MCF 10A (cell line): ENCODE measurements at places on chromosomes 12 and 14.

GRCh38 chr12:52884526-52885293 is 20.2 kb downstream of the KRT8 start:
- H3K27ac ChIP-seq = no peak overlapping the region
- no peaks in the 10 kb centered on the region for H3K27me3 ChIP-seq
- H3K36me3 ChIP-seq = no peaks in the 10 kb centered on the region
- H3K4me3 ChIP-seq = no peak overlapping the region
- peaks cover 4% of the 10 kb centered on the region for H3K4me1 ChIP-seq

DNA sequence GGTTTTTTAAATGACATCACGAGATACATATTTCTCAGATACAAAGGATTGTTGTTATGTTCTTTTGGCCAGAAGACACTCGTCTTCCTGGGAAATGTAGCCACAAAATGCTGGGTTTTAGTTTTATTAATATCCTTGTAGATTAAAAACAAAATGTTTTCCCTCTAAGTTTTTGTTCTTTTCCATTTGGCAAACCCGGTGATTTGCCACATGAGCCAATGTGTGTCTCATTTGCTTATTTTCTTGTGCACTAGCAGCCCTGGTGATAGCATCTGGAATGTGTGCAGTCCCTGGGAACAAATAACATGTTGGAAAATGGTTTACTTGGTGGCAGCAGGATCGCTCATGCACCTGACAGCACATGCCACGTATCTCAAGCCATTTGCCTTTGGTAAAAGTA is 61.0 kb downstream of the HMGA2 start:
- peaks cover 43% of the 10 kb centered on the region for H3K4me1 ChIP-seq
- peak overlapping the region; percentile 59 for H3K27ac ChIP-seq
- peaks cover 49% of the 10 kb centered on the region for H3K36me3 ChIP-seq
- H3K27me3 ChIP-seq = no peaks in the 10 kb centered on the region
- DNase-seq = no peak

- peaks cover 6% of the 10 kb centered on the region for H3K4me1 ChIP-seq
- H3K27ac ChIP-seq = no peak overlapping the region
- no peak overlapping the region for H3K4me3 ChIP-seq
These were observed 4.6 kb upstream of the POU6F1 start for GRCh38 chr12:51222461-51222860.

- no peak overlapping the region for H3K27ac ChIP-seq
- peaks cover 32% of the 10 kb centered on the region for H3K27me3 ChIP-seq
- peaks cover 11% of the 10 kb centered on the region for H3K4me1 ChIP-seq
- DNase-seq = no peak
- H3K36me3 ChIP-seq = no peaks in the 10 kb centered on the region
These were observed 43.1 kb downstream of the DNAH10 start for GRCh38 chr12:123805173-123805572.

GRCh38 chr12:130044991-130045621 is 117.2 kb upstream of the FZD10 start:
- no peaks in the 10 kb centered on the region for H3K36me3 ChIP-seq
- H3K27ac ChIP-seq = no peak overlapping the region
- H3K4me3 ChIP-seq = no peak overlapping the region

DNA sequence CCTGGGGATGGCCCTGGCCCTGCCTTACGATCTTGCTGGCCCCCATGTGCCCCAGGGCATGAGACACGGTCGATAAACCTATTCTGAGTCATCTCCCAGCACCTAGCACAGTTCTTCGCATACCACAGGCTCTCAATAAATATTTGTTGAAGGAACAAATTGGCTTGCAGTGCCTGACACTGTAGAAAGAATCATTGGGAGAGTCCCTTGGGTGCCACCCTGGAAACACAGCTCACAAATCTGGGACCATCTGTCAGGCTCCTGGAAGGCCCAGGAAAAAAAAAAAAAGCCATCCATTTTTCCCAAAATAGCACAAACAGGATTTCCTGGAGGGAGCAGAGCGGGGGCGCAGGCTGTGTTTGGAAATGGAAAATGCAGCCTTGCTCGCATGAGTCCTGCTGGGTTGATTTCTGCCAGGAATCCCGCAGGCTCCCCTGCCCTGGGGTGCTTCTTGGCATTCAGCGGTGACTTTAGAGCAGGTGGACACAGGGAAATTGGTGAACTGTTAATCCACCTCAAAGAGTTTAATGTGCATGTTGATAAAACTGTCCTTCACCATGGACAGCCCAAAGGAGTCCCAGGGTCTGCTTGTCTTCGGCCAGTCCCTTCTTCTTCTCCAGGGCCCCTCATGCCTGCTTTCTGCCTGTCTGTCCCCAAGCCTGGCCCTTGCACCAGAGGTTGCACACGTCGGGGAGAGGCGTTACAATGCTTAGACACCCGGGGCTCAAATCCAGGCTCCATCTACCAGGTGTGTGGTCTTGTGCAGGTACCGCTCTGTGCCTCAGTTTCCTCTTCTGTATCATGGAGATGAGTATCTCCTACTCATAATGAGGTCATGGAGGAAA is 106.1 kb upstream of the RFLNA start:
- H3K4me1 ChIP-seq = no peaks in the 10 kb centered on the region
- H3K36me3 ChIP-seq = peaks cover 6% of the 10 kb centered on the region
- no peak overlapping the region for H3K4me3 ChIP-seq
- DNase-seq = no peak

DNA sequence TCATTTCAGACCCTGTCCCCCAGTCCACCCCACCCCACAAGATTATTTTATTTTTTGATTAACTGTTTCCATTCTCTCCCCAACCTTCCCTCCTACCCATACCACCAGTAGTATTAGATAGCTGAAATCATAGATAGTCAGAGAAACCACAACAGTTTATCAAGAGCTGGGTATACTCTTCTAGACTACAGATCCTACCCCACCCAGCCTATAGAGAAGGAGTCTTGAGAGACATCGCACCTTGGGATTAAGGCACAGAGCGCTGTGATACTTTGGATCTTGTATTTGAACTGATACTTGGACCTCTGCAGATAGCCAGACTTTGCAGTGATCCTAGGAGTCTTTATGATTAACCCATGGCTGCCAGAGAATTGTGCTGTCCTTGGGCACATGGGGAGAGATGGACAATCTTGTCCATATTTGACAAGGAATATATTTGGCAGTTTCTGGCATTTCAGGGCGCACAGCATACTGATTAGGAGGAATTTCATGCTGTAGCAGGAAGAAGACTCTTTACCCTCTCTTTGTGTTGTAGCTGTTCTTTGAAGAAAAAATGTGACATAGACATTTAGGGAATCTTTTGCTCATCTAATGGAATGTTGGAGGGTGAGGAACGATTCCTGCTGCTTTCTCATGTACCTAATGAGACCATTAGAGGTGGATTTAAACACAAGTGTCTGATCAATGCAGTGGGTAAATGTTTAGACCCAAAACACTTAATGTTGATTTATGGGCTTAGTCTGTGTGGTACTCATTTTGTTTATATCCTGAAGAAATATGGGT is 982 bp downstream of the RBMS2 start:
- peaks cover 39% of the 10 kb centered on the region for H3K4me1 ChIP-seq
- peak overlapping the region; percentile 74 for H3K4me3 ChIP-seq
- H3K36me3 ChIP-seq = no peaks in the 10 kb centered on the region
- DNase-seq = peak; percentile 48

GRCh38 chr14:26729851-26730250 is 132.0 kb upstream of the NOVA1 start:
- no peak for DNase-seq
- H3K27me3 ChIP-seq = no peaks in the 10 kb centered on the region
- no peak overlapping the region for H3K27ac ChIP-seq
- no peaks in the 10 kb centered on the region for H3K4me1 ChIP-seq

GRCh38 chr14:28785096-28785952 is 18.7 kb downstream of the FOXG1 start:
- no peak for DNase-seq
- H3K27ac ChIP-seq = no peak overlapping the region
- H3K4me3 ChIP-seq = no peak overlapping the region
- H3K36me3 ChIP-seq = no peaks in the 10 kb centered on the region
- H3K27me3 ChIP-seq = peaks cover 100% of the 10 kb centered on the region

GRCh38 chr14:68779761-68780323 is 13.0 kb downstream of the ZFP36L1 start:
- H3K27me3 ChIP-seq = no peaks in the 10 kb centered on the region
- DNase-seq = peak; percentile 72
- no peak overlapping the region for H3K4me3 ChIP-seq
- peaks cover 33% of the 10 kb centered on the region for H3K4me1 ChIP-seq

GRCh38 chr14:96095058-96095457 is 55.9 kb downstream of the C14orf132 start:
- H3K27ac ChIP-seq = no peak overlapping the region
- no peak overlapping the region for H3K4me3 ChIP-seq
- peaks cover 10% of the 10 kb centered on the region for H3K4me1 ChIP-seq
- H3K27me3 ChIP-seq = no peaks in the 10 kb centered on the region
- no peak for DNase-seq

- no peak overlapping the region for H3K4me3 ChIP-seq
- H3K27me3 ChIP-seq = peaks cover 4% of the 10 kb centered on the region
These were observed 9.5 kb upstream of the NYNRIN start for GRCh38 chr14:24389226-24389848.

DNA sequence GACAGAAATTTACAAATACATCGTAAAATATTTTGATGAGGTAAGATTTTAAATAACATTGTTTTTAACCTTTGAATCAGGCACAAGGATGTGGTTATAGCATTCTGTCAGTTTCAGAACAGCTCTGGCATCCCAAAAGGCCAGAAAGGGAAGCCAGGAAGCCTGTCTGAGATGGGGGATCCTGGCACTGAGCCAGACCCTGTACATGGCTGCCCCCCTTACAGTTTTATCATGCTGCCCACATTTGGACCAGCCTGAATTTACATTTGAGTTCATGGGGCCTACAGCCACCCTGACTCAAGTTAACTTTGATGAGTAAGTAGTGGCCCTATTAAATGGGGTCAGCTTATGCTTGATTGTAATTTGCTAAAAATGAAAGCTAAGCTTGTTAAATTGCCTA is 155.6 kb downstream of the PLXNC1 start:
- no peak overlapping the region for H3K4me3 ChIP-seq
- H3K27me3 ChIP-seq = no peaks in the 10 kb centered on the region
- H3K27ac ChIP-seq = no peak overlapping the region
- DNase-seq = no peak

GRCh38 chr12:48285751-48286650 is 64.7 kb downstream of the ZNF641 start:
- DNase-seq = no peak
- H3K27ac ChIP-seq = no peak overlapping the region
- no peak overlapping the region for H3K4me3 ChIP-seq

DNA sequence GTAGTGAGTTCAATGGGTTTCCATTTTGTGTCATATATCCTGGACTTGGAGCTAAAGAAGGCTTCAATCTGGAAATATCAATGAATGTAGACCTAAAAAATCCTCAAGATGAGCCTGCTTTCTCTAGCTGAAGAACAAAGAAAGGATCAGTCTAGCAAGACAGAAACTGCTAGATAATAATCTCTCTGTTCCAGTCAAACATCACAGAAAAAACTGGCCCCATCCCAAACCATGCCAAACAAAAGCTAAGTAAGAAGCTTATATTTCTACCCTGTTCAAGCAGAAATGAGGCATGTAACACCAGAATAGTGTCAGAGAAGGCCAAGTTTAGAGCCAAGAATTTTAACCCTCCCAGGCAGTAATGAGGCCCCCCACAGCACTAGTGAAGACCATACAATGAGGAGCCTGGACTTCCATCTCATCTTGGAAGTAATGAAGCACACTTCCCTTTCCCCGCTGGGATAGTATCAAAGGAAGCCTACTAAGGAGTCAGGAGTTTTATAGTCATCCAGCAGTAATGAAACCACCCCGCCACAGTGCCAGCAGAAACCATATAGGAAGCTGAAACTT is 95.8 kb downstream of the NELL2 start:
- H3K4me3 ChIP-seq = no peak overlapping the region
- H3K27me3 ChIP-seq = peaks cover 62% of the 10 kb centered on the region
- no peak for DNase-seq
- no peaks in the 10 kb centered on the region for H3K4me1 ChIP-seq
- H3K27ac ChIP-seq = no peak overlapping the region
- H3K36me3 ChIP-seq = no peaks in the 10 kb centered on the region

GRCh38 chr12:68788554-68789143 is 19.3 kb upstream of the MDM2 start:
- no peak for DNase-seq
- H3K27me3 ChIP-seq = no peaks in the 10 kb centered on the region
- peak overlapping the region; percentile 97 for H3K27ac ChIP-seq
- no peak overlapping the region for H3K4me3 ChIP-seq
- H3K4me1 ChIP-seq = peaks cover 35% of the 10 kb centered on the region
- no peaks in the 10 kb centered on the region for H3K36me3 ChIP-seq

GRCh38 chr14:55220230-55220629 is 28.8 kb upstream of the DLGAP5 start:
- H3K4me3 ChIP-seq = no peak overlapping the region
- no peak overlapping the region for H3K27ac ChIP-seq

DNA sequence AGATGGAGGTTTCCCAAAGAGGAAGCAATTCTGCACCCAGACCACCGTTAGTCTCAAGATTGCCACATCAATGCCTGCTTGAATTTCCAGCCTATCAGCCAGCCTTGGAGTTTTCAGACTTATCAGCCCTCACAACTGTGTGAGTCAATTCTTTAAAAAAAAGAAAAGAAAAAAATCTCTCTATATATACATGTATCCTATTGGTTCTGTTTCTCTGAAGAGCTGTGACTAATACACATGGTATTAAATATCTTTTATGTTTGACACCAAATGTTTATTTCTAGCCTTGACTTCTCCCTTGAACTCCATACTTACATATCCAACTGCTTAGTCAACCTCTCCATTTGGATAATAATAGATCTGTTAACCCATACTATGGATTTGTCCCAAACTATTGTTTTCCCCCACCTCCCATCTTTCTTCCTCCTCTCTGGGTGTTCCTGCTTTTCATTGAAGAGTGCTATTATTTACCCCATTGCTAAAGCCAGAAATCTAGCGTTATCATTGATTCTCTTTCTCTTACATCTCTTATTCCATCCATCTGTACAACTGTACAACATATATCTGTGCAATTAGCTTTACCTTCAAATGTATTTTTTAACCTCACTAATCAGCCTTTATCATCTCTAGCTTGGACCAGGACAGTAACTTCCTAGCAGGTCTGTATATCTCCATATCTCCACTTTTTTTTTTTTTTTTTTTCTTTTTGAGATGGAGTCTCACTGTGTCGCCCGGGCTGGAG is 22.7 kb upstream of the EID3 start:
- no peak overlapping the region for H3K4me3 ChIP-seq
- no peaks in the 10 kb centered on the region for H3K36me3 ChIP-seq
- no peak overlapping the region for H3K27ac ChIP-seq
- no peaks in the 10 kb centered on the region for H3K27me3 ChIP-seq
- peak; percentile 71 for DNase-seq

GRCh38 chr14:77782202-77782601 is 17.7 kb upstream of the ADCK1 start:
- H3K36me3 ChIP-seq = no peaks in the 10 kb centered on the region
- no peak for DNase-seq
- no peak overlapping the region for H3K4me3 ChIP-seq
- no peaks in the 10 kb centered on the region for H3K27me3 ChIP-seq
- no peaks in the 10 kb centered on the region for H3K4me1 ChIP-seq

- H3K4me1 ChIP-seq = no peaks in the 10 kb centered on the region
- DNase-seq = no peak
- no peaks in the 10 kb centered on the region for H3K36me3 ChIP-seq
- peaks cover 17% of the 10 kb centered on the region for H3K27me3 ChIP-seq
- no peak overlapping the region for H3K4me3 ChIP-seq
- no peak overlapping the region for H3K27ac ChIP-seq
These were observed 140.0 kb downstream of the DAD1 start for GRCh38 chr14:22448905-22449599.
